ENCODE measurements at places on chromosomes 3 and 15.

DNA sequence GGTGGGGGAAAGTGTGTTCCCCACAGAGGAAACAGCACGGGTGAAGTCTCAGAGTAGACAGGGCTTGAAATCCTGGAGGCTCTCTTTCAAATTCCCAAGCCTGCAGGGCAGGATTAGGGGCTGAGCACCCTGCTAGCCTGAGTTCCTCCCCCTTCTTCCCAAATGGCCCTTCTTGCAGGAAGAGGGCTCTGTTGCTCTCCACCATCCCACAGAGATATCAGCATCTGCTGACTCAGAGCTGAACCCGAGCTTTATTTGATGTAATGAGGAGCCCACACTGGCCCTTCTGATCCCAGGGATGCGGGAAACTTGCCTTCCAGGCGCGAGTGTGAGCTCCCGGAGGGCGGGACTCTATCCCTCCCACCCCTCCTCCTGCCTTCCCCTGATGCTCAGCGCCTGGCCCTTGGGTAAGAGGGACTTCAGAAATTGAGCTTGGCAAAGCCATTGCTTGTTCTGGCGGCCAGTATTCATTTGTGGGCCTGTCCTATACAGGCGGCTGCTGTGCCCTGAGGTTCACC, 1.4 kb upstream of the STRA6 start:
- DNase-seq, result no peak

- DNase-seq, result no peak
These were observed 2.6 kb downstream of the RBMS3 start for GRCh38 chr3:29283231-29284119.

- no peak for DNase-seq
These were observed 105.3 kb upstream of the C2CD4B start for GRCh38 chr15:62270216-62270921.

- no peak for DNase-seq
These were observed 32.2 kb downstream of the GOLGA6A start for GRCh38 chr15:74050127-74050526.

DNA sequence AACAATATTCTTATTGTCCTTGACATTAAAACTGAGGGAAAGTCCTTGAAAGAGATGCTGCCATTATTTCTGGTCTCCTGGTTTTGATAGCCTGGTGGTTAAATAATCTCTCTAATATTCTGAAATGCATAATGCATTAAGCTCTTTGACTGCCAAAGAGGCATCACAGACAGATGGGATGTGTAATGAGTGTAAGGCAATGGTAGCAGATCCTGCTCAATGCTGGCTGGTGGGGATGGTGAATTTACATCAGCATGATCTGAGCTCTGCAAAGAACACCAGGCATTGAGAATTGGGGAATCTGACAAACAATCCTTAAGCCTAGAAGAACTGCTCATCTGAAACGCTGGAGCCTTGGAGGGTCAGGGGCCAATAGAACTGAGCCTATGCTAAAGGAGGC, 528.6 kb upstream of the LMCD1 start:
- no peak for DNase-seq

DNA sequence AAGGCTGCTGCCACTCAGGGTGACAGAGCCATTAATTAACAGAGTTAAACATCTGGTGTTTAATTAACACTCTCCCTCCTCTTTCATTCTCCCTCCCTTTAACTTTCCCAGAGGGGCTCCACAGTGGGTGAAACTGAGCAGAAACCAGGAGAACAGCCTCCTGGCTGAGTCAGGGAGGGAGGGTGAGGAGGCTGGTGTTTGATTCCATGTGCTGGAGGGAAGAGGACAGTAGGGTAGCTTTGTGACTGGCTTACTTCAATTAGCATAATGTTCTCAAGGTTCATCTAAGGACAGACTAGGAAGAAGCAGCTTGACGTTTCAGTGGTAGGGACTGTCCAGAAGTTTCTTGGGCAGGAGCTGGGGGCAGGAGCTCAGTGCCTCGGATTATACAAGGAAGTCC, 62.8 kb downstream of the SEMA5B start:
- no peak for DNase-seq

- DNase-seq, result no peak
These were observed 279.2 kb downstream of the LSAMP start for GRCh38 chr3:116166121-116166520.

DNA sequence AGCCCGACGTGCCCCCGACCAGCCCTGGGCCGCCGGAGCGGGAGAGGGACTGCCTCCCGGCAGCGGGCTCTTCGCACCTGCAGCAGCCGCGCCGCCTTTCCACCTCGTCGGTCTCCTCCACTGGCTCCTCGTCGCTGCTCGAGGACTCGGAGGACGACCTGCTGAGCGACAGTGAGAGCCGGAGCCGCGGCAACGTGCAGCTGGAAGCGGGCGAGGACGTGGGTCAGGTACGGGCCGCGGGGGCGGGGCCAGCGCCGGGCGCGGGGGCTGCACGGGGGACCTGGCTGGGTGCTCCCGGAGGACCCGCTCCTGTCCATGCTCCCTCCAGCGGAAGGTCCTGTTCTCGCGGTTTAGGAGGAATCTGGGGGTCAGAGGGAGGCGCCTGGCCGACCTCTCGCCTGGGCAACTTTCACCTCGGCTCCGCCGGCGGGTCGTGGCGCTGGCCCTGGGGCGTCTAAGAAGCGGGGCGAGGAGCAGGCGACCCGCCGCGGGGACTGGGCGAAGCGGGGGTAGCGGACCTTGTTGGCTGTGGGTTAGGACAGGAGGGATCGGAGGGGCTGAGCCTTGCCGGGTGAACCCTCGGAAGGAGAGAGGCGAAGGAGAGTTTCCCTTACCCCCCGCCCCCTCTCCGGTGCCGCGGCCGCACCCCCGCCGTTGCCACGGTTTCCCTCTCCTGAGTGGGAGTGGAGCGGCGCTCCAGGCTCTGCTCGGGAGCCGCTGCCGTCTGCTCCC, 682 bp downstream of the ITPKA start:
- no peak for DNase-seq

DNA sequence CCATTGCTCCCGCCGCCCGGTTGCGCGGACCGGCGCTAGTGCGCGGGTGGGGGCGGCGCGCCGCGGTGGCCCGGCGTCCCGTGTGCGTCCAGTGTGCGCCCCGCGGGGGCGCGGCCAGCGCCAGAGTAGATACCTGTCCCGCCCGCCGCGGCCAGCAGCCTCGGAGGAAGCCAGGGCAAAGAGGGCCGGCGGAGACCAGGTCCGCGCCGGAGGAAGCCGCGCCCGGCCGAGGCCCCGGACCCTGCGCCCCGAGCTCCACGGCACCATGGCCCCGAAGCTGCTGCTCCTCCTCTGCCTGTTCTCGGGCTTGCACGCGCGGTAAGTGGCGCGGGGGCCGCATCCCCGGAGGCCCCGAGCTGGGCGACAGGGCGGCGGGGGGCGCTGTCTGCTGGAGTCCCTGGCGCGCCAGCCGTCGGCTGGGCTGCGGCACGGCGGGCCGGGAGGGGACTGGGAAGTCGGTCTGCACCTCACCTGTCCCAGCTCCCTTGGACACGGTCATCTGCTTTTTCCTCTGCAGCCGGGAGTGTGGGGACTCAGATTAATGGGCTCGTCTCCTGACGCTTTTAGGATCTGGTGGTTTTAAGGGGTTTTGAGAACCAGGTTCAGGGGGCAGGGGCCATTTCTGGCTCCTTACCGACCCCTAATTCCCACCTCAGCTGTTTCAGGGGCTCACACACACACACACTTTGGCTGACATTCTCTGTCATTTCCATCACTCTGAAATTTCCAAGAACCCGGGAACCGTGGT, 464 bp downstream of the GABRG3 start:
- no peak for DNase-seq

GRCh38 chr3:41693799-41694198, 268.1 kb downstream of the ULK4 start:
- no peak for DNase-seq

DNA sequence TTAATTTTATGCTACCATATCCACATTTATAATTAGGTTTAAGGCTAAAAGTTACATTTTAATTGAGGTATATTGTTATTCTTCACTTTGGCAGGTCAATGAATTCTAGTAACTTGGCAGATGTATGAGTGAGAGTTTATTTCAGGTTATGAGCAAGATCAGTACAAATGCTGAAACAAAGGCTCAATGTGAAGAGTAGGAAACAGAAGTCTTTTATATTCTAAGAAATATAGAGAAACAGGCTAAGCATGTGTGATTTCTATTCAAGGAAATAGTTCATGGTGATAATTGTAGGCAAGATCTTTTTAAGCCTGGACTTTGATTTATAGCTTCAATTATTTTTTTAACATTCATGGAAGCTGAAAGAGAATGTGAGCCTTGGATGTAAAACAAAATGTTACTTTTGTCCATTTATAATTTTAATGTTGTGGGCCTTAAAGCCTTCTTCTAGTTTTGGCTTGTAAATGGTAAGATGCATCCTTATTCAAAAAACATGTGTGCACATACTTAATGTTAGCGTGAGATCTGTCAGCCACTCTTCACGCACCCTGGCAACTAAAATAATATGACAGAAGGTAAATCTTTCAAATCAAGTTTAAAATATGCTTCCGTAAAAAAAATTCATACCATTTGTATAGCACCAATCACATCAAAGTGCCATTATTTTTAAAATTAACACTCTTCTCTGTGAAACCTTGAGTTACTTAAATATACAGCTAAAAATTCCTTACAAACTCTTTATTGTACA, 22.8 kb upstream of the OSTN start:
- DNase-seq, result no peak

DNA sequence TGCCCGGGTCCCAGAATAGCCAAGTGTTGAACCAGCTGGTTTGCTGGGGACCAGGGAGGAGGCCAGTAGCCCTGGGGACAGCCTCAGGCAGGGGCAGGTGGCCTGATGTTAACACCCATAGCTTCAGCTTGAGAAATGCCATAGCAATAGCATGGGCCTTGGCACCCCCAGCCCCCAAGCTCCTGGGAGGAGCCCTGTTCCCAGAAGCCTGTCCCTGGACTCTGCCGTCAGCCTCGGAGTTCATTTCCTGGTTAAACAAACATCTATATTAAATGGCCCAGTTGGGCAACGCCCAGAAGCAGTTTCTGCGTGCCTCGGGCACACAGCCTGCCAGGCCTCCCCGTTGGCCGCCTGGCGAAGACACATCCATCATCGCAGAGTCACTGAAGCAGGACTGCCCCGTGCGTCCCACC, 58.2 kb downstream of the FGD5 start:
- no peak for DNase-seq

DNA sequence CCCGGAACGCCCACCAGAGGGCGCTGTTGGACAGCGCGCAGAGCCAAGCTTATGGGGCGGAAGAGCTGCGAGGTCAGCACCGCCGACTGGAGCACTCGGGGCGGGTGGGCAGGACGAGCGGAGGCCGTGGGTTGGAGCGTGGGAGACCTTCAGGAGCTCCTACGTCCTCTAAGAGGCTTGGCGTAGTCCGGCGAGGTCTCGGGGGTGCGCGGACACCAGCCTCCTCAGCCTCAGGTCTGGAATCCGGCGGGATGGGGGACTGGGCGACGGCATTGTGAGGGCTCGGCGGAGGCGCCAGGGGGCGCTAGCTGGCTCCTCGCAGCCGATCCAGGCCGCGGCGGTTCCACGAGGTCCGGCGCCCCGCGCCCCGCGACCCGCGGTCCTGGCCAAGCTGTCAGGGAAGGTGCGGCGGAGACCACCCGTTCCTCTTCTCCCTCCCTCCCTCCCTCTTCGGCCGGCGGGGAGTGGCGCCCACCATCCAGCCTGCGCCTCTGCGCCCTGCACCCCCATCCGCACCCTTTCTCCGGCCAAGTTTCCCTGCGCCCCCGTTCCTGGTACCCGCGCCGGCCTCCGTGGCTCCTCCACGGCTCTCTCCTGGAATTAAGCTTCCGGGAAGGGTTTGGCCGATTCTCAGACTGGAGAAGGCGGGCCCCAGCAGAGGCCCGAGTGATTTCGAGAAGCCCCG, 24.3 kb upstream of the POLG start:
- no peak for DNase-seq

- DNase-seq, result no peak
These were observed 57.5 kb downstream of the SST start for GRCh38 chr3:187612656-187613055.

DNA sequence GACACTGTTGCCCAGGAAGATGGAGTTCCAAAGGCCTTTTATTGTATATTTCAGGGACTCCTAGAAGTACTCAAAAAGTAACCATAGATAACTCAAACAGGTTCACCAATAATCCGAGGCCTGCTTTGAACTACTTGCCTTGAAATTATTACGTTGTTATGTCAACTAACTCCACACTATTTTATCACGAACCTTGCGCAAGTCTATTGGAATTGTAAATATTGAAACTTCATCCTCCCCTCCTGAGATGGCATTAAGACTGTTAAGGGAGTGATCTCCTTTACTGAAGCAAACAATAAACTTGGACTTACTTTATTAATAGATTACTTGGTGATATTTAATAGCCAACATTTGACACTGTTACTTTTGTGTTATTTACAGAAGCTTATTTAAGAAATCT, 199.6 kb upstream of the GADL1 start:
- no peak for DNase-seq

DNA sequence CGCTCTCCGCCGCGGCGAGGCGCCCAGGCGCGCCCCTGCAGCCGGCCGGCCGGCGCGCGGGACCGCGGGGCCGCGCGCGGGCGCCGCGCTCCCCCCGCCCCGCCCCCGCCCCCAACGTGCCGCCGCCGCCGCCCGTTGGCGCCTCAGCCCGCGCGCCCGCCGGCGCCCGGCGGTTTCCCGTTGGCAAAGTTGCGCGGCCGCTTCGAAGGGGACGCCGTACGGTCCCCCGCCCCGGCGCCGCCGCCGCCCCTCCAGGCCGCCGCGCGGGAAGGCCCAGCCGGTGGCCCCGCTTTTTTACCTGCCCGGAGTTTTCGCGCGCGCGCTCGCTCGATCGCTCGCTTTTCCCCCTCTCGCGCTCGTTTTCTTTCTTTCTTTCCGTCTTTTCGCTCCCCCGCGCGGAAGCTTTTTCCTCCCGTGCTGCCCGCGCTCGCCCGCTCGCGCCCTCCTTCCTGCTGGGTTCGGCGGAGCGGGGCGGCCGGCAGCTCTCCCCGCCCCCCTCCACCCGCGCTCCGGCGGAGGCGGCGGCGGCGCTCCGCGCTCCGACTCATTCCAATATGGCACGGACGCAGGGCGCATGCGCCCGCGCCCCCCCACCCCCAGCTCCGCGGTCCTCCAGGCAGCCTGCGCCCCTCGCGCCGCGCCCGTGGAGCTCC, at the start of gene SFMBT1:
Gene SFMBT1, minus strand, starts transcription at position 556 of the 653 bp plus-strand sequence. CDS start 76,945 bp downstream, outside the sequence.
- DNase-seq, result no peak

DNA sequence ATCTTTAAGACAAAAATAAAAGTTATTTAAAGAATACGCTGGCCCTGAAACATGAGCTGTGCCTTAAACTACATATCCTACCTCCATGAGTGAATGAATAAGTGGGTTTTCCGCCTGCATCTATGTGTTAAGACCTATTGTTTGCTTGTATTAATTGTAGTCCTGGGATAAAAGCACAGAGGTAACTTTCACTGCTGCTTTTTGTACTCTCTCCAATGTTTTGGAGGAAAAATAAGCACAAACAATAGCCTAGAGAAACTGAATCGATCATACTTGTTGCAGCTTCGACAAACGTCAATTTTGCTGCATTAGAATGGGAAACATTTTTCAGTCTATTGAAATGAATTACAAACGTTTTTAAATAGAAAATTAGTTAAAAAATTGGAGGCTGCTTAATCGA, 1.3 kb upstream of the CTNNB1 start:
- DNase-seq, result no peak

DNA sequence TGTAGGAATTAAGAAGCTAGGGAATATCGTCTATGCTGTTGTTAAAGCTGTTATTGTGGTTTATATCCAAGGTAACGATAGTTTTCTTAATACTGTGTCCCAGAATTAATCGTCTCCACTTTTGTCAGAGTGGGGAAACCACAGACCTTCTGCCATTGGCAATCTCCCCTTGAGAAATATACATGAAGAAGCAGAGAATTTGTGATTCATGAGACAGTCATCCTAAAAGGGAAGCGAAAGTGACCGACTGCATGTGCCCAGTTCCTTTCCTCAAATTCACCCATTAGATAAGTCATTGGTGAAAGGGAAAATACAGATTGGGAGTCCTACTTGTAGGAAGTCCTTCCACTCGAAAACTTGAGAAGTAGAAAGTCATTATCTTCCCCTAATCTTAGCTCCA, 26.6 kb downstream of the DIPK2A start:
- no peak for DNase-seq

Measured in right renal pelvis (tissue), 4 donors.